CD4-positive, alpha-beta T cell treated with Interferon gamma for 1 hour (primary cell): ENCODE measurements at places on chromosomes 5 and 9.
A peak's percentile ranks its signal among the peaks of the same experiment; 100 is the strongest.

DNA sequence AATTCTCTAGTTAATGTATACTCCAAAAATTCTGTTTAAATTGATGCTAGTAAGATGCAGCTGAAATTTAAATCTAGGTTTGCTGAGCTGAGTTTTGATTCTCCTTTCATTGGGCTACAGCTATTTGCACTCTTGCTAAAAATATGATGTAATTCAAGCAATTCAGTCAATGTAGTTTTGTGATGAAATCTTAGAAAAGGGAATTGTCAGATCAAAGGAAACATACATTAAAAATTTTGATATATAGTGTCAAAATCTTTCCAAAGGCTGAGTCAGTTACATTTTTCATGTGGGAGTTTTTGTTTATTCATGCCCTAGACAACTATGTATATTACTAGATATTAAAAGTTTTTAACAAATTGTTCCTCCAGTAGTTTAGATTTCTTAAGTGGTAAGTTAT is 334.9 kb upstream of the DAB2 start:
- no peak for DNase-seq

DNA sequence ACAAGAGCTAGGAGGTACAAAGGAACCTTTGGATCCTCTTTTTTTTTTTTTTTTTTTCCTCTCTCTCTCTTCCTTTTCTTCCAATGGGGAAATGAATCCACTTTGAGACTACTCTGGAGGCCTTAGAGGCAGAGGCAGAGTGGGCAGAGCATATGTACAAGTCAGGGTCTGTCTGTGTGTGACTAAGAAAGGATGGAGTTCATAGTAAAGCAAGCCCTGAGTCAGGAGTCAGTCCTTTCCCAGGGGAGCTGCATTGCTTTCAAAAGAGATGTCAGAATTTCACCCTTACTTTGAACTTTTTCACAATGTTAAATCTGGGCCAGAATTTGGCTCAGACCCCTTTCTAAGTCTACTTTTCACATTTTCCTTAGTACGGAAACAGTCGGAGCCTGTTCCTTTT is 792.4 kb upstream of the C9orf72 start:
- DNase-seq: no peak

DNA sequence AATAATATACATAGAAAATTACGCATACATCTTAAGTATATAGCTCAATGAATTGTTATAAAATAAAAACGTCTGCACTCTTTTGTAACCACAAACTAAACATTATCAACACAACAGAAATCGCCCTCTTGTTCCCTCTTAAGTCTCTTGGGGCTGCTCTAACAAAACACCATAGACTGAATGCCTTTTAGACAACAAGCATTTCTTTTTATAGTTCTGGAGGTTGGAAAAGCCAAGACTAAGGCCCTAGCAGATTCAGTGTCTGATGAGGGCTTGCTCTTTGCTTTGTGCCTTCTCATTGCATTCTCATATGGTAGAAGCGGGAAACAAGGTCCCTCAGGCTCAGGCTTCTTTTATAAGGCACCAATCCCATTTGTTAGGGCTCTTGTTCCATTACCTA is 4.9 kb upstream of the IFNB1 start:
- no peak for DNase-seq

DNA sequence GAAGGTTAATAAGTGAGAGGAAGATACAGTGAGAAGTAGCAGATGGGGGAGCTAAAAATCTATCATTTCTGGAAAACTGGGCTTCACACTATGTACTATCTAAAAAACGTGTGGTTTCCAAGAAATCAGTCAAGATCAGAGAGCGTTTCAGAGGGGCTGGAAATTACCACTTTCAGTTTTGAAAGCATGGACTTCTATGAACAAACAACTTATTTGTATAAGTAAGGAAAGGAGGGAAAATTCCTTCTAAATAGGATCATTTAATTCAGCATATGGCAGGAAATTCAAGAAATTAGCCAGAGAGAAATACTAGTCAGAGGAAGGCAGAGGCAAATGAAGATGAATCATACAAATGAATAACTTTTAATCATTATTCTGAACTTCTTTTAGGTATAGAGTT is 11.3 kb downstream of the TNC start:
- DNase-seq: no peak

- no peak for DNase-seq
These were observed 786 bp upstream of the HRCT1 start for GRCh38 chr9:35905051-35905781.

GRCh38 chr5:146199176-146199815 is 4.1 kb upstream of the RBM27 start:
- no peak for DNase-seq

- no peak for DNase-seq
These were observed 54.4 kb downstream of the ZNF622 start for GRCh38 chr5:16411235-16411634.

- no peak for DNase-seq
These were observed at the start of gene OLFM1 for GRCh38 chr9:135087489-135087792. TSS of gene OLFM1 (plus strand) at chr9:135087668. CDS start at chr9:135087990, 322 bp downstream.

DNA sequence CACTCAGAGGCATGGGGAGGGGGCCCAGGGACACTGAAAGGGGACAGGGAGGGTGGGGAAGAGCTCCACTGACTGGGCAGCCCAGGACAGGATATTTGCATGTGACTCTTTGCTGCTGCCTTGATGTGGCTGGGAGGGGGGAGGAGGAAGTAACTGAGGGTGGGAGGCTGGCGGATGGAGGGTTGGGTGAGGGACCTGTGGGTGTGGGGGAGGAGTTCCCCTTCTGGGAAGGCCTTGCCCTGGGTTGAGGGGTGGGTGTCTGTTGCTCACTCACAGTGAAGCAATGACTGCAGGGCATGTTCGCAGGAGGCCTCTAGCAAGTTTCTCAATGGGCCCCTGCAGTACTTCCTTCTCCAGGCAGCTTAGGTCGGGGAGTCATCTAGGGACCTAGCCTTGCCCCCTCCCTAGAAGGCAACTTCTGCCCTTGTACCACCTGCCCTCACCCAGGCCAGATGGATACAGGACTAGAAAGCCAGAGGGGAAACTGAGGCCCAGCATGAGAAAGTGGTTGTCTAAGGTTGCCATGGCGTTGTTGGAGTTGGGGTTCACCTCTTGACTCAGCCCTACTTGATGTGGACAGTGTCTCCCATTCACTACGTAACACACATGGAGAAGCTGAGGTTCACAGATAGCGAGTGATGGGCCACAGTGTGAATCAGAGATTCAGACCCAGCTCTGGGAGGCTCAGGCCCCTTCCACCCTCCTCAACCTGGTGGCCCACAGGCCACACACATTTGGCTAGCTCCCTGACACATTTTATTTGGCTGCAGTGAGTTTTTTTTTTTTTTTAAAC is 3.0 kb downstream of the GRK6 start:
- DNase-seq: peak; percentile 90

- no peak for DNase-seq
These were observed 617 bp downstream of the PTPN3 start for GRCh38 chr9:109497226-109498153.

DNA sequence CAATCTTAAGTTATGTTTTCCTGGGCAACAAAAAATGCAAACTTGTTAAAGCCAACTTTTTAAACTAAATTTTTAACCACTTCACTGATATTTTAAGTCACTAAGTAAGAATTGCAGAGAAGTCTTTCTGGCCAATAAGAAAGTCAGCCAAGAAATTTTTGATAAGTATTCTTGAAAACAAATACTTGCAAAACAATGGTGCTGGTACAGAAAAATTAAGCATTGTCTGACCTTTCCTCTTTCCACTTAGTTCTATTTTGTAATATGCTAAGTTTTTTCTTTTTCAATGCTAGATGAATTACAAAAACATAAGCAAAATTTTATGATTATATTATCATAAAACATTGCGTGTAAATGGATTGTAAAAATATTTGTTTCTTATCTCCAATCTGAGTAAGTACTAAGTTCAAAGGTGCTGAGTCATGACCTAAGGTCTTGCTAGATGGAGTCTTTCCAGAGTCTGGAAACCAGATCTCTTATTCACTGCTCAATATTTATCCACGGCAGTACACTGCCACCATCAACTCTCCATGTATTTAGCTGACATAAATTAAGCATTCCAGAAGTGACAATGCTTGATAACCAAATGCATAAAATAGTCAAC is 139.7 kb downstream of the MEF2C start:
- no peak for DNase-seq

GRCh38 chr9:90698871-90699440 is 56.3 kb upstream of the DIRAS2 start:
- no peak for DNase-seq

GRCh38 chr5:78235289-78235688 is 59.2 kb downstream of the AP3B1 start:
- DNase-seq: no peak

GRCh38 chr9:79021084-79021483 is 550.7 kb upstream of the TLE4 start:
- DNase-seq: no peak

GRCh38 chr5:170039830-170040229 is 59.5 kb upstream of the INSYN2B start:
- DNase-seq: no peak

DNA sequence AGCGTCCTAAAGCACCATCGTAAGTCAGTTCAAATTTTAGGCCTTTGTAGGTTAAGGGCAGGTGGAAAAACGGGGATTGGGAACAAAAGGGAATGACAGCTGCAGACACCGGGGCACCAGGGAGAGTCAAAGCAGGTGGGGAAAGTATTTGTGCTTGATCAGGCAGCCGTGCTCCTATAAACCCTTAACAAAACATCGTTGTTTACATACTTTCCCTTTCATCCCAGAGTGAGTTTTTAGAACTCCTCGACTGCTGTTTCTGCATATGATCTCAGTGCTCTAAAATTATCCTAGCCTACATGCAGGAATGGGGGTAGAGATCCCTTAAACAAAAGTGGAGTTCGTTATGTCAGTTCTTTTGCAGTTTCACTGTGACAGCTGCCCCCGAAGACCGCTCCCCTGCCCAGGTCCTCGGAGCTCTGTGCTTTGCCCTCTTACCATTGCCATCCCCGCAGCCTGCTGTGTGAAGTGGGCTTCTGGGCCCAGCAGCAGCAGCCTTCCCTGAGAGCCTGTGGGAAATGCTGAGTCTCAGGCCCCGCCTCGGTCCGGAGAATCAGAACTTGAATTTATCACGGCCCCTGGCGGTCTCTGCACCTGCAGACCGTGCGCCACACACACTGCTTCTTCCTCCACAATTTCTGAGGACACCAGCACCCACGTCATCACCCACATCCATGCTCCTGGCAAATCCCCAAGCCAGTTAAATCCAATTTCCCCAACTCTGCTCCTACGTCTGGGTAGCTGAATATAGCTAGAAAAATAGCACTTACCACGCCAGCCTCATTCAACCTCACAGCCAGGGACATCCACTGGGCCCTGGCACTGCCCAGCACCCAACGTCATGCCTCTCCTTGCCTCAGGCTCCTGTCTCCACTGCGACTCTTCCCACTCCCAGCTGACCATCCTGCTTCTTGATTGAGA is 86.8 kb downstream of the NSUN2 start:
- DNase-seq: no peak

DNA sequence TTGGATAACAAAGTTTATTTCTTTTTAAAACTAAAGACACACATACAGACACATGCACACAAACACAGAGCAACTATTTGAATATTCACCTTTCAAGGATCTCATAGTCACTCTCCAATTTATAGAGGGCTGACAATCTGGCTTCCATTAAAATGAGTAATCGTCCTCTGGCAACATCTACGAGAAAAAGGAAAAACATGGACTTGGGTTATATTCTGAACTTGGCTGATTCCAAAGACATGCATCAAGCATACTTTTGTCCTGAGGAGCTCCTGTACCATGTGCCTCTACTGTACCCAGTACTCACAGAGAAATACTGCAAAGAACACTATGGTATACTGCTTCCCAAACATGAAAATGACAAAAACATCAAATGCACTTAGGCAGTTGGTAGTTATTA is 15.4 kb downstream of the IARS1 start:
- DNase-seq: no peak

DNA sequence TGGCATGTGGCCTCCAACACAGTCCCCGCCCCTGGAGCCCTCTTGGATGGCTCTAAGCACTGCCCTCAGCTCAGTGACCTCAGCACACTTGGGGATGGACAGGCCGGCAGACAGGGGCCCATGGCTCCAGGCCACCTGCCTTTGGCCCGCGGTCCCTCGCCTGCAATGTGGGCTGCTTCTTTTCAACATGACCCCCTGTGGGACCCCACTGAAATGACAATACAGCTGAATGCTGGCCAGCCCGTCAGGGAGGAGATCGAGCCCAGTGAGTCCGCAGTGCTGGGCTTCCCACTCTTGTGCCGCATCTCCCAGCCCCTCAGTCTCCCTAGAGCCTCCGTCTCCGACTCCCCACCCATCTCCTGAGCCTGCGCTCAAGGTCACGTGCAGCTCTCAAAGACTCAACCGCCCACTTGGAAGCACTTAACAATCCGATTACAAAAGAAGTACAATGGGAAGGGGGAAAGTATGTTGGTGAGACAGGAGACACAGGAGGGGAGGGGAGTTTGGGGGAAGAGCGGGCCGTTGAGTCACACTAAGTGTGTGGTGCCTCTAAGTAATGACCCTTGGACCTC is 238.9 kb downstream of the HSPA4 start:
- DNase-seq: no peak

DNA sequence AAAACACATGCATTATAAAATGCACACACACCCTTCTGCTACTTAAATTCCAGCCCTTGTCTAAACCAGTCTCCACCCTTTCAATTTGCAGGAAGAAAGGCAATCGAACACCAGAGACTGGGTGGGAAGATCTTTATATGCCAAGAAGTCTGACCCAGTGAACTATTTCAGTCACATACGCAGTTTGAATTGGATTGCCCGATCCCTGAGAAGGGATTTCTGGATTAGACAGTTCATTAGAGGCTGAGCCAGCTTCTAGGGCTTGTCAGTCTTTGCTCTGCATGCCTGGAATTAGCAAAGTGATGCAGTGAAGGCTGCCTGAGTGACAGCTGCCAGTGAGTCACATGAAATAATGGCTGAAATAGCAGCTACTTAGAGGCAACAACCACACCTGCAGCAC is 159.9 kb downstream of the PPP2R2B start:
- no peak for DNase-seq

- DNase-seq: no peak
These were observed 95.4 kb upstream of the LIFR start for GRCh38 chr5:38651806-38652205.

DNA sequence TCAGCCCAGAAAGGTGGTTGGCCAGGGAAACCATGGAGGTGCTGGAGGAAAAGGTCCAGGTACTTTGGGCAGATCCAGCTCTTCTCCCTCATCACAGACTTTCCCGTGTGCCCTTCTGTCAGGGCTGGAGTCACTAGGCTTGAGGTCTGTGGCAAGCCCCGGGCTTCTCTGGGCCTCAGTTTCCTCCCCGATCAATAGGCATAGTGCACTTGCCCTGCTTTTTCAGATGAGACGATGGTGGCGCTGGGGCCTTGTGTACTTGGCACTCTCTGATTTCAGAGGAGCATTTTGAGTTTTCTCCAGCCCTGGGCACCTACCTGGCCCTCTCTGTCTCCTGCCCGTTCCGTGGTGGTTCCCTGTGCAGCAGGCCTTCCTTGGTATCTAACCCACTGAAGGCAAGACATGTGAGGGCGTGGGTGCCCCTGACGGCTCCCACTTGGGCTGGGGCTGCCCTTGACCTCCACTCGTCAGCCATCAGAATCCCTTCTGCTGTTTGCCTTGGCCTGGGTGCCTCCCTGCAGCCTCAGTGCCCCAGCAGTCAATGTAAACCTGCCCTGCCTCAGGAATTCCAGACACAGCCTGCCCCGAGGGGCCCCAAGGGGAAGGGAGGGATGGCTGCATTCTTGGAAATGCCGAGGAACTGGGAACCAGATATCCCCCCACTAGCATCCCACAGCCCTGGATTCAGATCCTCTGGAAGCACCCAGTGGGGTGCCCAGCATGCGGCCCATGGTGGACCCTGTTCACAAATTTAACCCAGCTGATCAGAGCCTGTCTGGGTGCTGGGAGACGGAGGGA is 66.3 kb upstream of the COL5A1 start:
- DNase-seq: no peak
